Right hindlimb (tissue), 1 donor: ENCODE measurements at places on chromosomes 7 and 10.
A peak's percentile ranks its signal among the peaks of the same experiment; 100 is the strongest.

DNA sequence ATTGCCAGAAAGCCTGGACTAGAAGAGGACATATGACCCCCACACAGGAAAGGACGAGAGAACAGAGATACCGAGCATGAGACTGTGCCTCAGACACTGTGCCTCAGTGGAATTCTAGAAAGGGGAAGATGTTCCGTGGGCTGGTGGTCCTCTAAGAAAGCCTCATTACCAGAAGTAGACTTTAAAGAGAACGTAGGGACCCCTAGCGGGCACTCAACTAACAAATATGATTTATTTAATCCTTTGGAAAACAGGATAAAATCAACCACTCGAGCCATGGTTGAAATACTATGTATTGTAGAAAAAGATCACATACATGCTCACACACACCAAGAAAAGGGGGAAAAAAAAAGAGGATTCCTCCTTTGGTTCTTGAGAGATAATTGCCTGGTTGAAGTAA is 701.2 kb upstream of the SORCS1 start:
- DNase-seq = no peak

DNA sequence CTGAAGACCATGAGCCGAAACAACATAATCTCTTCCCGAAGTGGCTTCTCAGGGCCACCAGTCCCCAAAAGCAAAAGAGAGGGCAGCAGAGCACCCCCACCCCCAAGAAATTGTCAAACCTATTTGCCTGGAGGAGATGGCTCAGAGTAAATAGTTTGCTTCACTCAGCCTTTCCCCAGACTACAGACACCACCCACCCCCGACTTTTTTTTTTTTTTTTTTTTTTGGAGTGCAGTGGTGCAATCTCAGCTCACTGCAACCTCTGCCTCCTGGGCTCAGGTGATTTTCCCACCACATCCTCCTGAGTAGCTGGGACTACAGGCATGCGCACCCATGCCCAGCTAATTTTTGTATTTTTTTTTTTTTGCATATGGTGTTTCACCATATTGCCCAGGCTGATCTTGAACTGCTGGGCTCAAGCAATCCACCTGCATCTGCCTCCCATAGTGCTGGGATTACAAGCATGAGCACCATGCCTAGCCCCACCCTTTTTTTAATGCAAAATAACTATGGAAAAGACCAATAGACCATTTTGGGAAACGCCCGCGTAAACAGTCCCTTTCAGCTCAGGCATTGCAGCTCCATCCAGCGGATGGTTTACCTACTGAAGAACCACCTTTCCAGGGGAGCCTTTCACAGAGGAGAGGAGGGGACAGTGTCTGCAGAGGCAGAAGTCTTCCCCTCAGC is 9.7 kb downstream of the ZMIZ1 start:
- no peak for DNase-seq

GRCh38 chr7:47183862-47184590 is 397.9 kb downstream of the TNS3 start:
- peak; percentile 76 for DNase-seq

DNA sequence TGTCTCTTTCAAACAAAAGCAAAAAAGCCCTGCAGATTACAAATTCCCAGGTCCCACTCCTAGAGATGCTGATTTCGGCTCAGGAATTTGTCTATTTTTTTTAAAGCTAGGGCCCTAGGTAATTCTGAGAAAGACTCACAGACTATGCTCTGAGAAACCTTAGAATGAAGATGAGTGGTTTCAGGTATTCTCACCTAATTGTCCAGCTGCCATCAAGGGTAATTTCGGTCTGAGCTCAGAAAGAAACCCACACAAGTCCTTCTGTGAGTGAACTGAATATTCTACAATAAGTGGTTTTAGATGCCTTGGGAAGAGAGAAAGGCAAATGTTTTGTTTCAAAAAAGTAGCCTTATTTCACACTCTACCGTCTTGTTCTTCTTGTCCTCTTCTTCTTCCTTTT is 45.7 kb downstream of the DCLRE1A start:
- no peak for DNase-seq

GRCh38 chr7:15686295-15686956 is at the start of gene MEOX2:
Gene MEOX2 (minus strand): TSS chr7:15686683. CDS start chr7:15686402, 281 bp downstream.
- DNase-seq = peak; percentile 96

DNA sequence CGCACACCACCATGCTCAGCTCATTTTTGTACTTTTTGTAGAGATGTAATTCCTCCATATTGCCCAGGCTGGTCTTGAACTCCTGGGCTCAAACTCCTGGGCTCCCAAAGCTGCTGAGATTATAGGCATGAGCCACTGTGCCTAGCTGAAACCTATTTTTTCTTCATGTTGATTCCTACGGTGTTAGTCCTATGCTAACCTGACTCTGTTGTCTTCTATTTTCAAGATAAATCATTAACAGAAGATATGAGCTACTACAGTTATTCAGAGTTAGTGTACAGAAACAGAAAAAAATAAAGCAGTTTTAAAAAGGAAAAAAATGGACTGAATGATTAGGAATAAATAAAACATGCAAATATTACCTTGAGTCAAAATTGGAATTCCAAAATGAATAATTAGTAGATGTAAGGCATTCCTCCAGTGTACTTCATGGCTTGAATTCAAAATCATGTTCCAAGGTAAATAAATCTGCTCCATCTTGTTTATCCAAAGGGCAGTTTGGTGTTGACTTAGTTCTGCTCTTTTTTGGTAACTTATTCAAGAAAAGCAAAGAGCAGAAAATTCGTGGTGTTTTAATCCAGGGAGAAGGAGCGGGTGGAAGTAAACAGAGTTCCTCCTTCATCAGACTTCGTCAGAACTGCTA is 185.8 kb downstream of the CACNB2 start:
- no peak for DNase-seq

DNA sequence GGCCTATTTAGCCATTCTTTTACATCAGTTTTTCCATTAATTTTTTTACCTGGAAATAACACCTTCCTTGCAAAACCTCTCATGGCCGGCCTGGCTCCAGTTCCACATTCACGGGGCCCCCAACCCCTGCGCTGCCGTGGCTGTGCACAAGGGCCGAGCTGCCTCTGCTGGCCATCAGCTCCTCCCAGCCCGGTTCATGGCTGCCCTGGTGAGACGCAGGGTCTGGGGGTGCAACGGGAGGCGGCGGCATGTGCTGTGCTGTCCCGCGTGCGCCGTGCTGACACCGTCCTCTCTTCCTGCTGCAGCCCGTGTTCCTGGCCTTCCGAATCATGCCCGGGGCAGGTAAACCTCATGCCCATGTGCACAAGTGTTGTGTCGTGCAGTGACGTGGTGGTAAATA is 4.4 kb downstream of the NKX6-2 start:
- no peak for DNase-seq

DNA sequence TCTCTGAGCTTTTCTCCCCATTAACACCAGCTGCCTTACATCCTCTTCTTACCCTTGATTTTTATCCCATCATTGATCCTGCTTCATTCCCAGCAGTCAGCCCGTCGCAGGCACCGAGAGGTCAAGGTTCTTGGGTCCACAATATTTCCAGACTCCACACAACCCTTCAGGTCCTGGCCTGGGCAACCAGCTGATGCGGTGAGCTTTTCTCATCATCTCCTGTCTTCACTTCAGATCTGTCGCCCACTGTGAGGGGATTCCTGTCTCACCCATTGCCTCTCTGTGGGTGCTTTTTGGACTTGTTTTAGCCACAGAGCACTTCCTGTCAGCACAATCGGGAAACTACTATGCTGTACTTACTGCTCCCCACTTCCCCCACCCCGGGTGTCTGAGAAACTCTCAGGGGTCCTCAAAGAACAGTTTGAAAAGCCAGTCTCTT is 8.4 kb upstream of the PVRIG start:
- DNase-seq = no peak

DNA sequence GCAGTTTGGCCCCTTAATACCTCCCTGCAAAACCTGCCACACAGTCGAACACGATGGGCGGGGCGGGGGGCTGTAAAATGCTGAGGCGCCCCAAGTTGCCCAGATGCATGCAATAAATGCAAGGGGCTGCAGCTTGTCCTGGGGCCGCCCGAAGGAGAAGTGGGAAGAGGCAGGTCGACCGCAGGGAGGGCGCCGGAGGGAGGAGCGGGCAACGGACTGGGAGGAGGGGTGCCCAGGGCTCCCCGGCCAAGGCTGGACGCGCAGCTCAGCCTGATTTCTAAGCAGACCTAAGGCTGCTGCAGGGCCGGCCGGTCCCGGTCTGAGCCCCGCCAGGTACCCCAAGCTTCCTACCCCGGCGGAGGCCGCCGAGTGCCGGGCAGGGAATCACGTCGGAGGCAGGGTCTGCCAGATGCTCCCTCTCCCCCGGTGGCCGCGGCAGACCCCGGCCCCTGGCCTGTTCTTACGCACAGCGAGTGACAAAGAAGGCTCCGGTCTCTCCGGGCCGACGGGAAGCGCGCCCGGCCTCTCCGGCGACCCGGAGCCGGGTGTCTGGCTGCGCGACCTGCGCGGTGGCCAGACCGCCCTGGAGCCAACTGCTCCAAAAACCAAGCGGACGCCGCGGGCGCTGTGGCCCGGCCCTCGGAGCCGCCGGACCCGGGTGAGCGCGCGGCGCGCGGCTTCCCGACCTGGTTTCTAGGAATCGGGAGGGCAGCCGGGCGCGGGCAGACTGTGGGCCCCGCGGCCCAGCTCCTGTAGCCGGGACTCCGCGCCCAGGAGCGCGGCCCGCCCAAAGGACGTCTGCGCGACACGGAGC is 744 bp upstream of the EBF3 start:
- DNase-seq = peak; percentile 72

- DNase-seq = no peak
These were observed 91.4 kb upstream of the FAM133B start for GRCh38 chr7:92681633-92682032.

- no peak for DNase-seq
These were observed 6.9 kb downstream of the ITPRIP start for GRCh38 chr10:104331208-104331838.

GRCh38 chr10:115024371-115024770 is 68.8 kb upstream of the ATRNL1 start:
- no peak for DNase-seq

GRCh38 chr7:121163699-121164098 is 165.1 kb upstream of the WNT16 start:
- DNase-seq = no peak

GRCh38 chr7:139648391-139648861 is 124.9 kb downstream of the CLEC2L start:
- DNase-seq = no peak

- no peak for DNase-seq
These were observed 4.3 kb upstream of the ANKRD61 start for GRCh38 chr7:6026820-6027311.

GRCh38 chr7:25835197-25835596 is 316.8 kb upstream of the NFE2L3 start:
- DNase-seq = no peak

- peak; percentile 71 for DNase-seq
These were observed 25.0 kb upstream of the FZD1 start for GRCh38 chr7:91239171-91239604.

DNA sequence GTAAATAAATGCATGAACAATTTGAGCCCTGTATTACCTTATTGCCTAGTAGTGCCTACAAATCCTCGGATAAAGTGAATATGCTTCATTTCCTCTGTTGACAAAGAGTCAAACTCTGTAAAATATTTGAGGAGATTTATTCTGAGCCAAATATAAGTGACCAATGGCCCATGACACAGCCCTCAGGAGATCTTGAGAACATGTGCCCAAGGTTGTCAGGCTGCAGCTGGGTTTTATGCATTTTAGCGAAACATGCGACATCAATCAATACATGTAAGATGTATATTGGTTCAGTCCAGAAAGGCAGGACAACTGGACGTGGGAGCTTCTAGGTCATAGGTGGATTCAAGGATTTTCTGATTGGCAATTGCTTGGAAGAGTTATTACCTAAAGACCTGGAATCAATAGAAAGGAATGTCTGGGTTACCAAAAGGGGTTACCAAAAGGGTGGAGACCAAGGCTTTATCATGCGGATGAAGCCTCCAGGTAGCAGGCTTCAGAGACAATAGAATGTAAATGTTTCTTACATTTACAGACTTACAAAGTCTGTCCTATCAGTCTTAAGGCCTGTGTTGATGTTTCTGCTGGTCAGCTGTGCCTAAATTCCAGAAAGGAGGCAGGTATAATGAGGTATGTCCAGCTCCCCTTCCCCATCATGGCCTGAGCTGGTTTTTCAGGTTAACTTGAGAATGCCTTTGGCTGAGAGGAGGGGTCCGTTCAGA is 220.1 kb upstream of the FZD1 start:
- DNase-seq = no peak

DNA sequence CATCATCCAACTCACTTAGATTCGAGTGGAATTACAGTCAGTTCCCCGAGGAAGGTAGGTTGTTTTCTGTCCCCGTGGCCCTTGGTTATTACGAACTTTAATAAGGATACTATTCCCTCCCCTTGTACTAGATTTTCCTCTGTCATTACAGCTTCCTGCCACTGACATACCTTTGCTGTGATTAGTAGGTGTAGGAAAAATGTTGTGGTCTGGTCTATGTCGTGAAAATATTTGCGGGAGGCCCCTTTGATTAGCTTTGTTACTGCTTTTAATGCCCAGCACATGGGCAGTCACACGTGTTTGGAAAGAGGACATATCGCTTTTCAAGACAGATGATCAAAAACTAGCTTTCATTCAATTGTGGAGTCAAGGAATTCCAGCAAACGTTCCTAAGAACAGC is 92.2 kb downstream of the GATA3 start:
- no peak for DNase-seq

DNA sequence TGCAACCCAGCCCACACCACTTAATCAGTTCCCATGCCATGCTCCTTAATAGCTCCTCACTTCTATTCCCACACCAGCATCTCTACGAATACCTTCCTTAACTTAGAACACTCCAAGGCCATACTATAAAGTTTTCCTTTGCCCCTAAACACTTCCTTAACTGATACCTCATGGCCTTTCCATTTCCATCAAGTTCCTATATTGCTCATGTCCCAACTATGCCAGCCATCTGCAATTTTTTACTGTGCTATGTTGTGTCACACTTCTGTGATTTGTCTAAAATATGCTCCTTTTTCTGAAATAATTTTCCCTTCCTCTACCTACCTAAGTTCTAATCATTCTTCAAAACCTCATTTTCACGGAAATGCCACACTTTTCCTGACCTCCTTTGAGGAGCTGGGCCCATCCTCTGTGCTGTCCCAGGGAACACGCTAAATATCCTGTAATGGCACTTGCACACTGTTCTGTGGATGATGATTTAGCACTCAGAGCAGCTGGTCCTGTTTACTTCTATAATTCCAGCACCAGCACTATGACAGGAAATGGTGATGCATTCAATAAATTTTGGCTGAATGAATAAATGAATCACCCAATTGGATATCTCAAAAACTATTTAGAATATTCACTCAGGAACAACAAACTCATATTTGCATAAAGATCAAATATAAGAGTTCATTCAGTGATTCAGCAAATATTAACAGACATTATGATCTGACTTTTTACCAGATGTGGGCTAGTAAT is 266.5 kb upstream of the HGF start:
- no peak for DNase-seq

DNA sequence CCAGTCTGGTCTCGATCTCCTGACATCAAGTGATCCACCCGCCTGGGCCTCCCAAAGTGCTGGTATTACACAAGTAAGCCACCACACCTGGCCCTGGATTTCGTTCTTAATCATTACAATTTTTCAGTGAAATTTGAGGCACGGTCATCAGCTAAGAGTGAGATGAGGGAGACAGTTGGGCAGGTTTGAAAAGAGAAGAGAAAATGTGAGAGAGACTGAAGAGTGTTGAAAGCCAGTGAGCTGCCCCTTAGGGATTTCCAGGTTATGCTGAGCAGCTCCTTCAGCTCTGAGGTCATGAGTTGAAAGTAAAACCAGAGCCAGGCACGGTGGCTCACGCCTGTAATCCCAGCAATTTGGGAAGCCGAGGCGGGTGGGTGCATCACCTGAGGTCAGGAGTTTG is 5.9 kb upstream of the UPF2 start:
- DNase-seq = no peak

GRCh38 chr7:83957333-83957732 is 237.3 kb downstream of the SEMA3A start:
- DNase-seq = no peak
